ENCODE measurements at places on chromosomes 7 and 10.

- no peak for DNase-seq
These were observed 20.5 kb downstream of the NOM1 start for GRCh38 chr7:156969972-156970420.

DNA sequence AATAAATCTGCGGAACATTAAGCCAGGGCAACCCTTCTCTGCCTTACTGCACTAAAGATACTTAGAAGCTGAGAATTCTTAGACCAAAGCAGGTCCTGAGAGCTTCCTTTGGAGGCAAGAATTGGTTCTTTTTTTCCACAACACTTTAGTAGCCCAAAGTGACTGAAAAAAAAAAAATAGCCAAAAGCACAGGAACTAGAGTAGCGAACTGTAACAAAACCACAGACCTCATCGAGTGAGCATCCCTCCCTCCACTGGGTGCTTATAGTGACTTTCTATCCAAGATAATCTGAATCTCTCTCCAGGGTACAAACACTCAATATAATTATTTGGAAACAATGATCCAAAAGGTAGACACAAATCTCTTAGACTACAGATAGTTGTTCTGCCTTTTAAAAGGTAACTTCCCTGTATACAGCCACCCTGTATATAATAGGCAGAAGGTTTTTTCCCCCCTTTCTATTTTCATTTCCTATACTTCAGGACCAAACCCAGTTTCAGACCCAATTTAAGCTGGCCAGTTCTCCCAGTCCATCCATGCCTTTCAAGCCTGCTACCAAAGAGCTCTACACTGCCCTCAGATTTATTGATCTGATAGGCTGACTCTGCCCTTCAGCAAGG lies 31.6 kb upstream of the KCNIP2 start:
- no peak for DNase-seq

DNA sequence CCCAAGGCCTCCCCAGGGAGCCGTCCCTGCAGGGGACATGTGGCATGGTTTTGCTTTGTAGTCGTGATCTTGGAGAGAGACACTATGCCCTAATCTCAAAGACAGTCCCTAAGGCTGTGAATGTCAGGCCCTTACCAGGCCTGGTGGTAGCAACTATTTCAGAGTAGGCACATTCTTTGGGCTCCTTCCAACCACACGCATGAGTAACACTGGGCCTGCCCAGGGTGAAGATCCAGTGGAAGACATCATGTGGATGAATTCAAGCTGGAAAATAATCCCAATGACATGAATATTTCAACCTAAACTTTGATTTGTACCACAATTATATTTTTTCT lies 39.5 kb upstream of the INSIG1 start:
- no peak for DNase-seq

DNA sequence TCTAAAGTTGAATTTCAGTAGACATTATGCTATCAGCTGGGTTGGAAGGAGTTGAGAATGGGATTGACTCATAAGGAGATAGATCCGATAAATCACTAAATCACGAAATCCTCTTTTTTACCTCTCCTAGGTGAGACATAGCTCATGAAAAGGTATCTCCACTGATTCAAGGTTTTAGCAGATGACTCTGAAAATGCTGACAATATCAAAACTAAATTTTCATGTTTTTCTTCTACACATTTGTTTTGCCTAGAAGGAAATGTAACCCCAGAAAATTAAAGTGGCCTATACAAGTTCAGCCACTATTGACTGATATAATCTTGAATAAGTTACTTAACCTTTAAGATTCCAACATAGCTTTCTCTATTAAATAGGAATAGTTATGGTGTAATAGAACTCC lies 82.2 kb upstream of the VWDE start:
- DNase-seq = no peak

DNA sequence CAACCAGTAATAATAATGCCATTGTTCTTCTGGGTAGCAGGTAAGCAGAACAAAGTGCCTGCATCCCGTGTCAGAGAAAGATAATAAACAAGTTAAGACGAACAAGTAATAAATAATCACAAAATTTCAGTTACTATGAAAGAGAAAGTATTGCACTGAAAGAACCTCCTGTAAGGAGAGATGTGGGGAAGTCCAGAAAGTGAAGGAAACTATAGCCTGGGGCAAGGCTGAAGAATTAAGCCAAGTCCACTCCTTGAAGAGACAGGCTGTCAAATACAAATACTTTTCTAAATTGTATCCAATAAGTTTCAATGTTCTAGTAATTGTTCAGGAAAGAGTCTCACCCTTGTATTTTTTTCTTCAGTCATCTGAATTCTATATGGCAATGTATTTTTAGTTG lies 611.4 kb downstream of the MAGI2 start:
- DNase-seq = no peak

DNA sequence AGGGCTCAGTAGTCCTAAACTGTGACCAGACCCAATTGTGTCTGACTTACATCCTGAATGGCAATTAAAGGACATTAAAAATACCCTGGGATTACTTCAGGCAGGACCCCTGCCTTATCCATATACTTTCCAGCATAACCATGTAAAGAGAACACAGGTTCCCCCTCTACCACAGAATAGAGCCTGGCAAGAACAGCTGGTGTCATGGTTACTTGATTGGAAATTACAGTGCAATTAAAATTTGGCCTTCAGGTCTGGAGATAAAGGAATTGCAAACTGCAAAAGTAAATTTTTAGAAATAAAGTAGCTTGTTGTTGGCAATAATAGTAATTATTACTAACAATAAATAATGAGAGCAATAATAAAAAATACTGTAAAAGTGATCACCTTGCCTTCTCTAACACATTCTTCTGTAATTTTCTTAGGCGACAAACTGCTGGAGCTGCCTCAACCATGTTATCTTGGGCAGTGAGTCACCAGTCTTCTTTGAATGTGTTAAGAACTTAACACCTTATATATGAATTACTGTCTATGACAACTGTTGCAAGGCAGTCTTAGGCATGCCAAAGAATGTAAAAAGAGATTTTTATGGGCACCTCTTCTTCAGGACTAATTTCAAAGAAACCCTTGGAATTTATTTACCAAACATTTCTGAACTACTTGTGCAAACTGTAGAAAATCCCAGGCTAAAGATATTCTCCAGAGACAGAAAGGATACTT lies 53.7 kb downstream of the HIBADH start:
- DNase-seq = no peak

GRCh38 chr10:117519879-117520278 lies 22.7 kb upstream of the EMX2 start:
- DNase-seq = no peak

- DNase-seq = no peak
These were observed 203.7 kb downstream of the TRIL start for GRCh38 chr7:28754447-28754846.

DNA sequence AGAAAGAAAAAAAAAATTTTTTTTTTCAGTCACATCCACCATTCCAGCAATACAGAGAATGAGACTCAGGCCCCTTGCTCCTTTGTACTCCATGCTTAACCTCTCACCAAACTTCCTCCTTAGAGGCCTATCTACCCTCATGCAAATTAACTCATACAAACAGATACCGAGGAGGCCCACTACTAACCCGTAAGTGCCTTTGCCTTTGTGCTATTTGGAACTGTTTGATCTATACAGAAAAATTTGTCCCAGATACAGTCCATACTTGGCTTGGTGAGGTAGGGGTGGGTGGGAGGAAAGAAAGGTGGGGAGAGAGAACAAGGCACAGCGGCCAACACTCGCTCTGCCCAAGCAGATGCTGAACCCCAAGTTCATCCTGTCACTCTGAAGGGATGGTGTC lies 87.8 kb upstream of the DUSP5 start:
- DNase-seq = no peak

DNA sequence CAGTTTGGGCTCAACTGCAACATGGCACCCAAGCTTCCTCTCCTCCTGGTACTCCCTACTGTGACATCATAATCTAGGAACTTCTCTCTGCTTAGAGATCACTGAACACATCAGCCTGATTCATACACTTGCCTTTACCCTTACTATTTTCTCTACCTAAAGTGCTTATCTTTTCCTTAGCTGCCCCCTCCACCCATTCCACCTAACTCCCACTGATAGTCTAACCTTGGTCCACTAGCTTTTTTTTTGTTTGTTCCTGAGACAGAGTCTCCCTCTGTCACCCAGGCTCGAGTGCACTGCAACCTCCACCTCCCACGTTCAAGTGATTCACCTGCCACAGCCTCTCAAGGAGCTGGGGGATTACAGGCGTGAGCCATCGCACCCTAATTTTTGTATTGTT lies 15.9 kb downstream of the CUL2 start:
- no peak for DNase-seq

DNA sequence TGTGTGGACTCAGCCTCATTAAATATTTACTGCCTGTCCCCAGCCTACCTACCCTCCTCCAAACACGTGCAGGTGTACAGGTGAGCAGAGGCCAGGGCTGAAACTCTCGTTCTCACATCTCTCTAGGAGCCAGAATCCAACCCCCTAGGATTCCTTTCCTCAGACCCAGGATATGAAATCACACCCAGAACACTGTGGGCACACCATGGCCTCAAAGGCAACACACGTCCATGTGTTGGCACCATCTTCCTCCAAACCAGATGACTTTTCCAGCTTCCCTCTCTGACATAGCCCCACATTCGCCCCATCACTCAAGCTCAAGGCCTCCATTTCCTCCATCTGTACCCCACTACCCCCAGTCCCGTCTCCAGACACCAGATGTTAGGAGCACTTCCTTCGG lies 51.8 kb upstream of the DUSP5 start:
- no peak for DNase-seq

GRCh38 chr7:77897004-77897547 lies 98.5 kb downstream of the PHTF2 start:
- DNase-seq = no peak

DNA sequence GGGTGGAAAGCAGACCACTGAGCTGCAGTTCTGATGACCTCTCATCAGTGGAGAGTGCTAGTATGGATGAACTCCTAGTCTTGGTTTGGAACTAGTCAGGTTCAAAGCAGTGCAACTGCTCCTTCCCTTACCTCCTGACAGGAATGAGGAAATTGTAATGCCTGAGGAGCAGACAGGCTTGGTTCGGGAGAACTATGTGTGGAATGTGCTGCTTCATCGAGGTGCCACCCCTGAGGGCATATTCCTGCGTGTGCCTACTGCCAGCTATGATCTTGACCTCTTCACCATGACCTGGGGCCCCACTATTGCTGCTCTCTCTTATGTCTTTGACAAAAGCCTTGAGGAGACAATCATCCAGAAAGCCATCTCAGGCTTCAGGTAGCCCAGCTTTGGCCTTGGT lies 27.4 kb upstream of the NFKB2 start:
- no peak for DNase-seq

DNA sequence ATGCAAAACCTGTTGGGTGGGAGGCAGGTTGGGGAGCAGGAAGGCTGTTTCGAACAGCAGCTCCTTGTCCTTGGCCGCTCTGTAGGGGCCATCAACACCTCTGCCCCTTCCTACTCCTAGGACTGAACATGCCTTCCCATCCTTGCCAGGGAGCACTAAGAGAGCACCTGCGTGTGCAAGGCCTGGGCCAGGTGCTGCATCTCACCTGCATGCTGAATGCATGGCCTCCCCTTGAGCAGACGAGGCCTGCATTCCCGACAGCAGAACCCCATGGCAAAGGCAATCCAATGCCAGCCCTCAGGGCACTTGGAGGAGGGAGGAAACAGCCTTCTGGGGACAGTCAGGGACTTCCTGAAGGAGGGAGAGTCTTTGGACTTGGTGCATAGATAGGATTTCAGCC lies 11.0 kb downstream of the VSIR start:
- DNase-seq = no peak

DNA sequence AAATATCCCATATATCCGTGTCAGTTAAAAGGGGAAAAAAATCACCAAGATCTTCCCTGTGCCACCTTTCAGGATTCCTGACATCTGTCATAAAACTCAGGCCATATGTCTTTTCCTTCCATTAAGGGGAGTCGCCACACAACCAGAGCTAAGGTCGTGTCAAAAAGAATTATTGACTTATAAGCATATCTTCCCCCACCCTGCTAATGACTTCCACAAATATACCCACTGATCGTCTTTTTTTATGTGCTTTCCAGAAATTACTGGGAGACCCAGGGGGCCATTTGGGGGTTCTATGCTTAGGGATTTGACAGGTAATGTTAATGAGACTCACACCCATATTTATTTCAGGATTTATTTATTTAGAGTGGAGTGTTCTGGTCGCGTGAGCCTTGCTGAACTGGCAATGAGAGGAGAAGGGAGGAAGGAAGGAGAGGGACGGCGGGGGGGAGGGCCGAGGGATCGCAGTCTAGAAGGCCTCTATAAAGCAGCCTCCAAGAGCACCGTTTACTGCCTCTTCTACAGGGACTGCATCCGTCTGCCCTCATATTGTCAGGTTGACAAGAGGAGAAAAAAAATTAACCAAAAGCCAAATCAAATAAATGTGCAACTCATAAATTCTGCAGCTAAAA lies 135.7 kb upstream of the MGMT start:
- no peak for DNase-seq

DNA sequence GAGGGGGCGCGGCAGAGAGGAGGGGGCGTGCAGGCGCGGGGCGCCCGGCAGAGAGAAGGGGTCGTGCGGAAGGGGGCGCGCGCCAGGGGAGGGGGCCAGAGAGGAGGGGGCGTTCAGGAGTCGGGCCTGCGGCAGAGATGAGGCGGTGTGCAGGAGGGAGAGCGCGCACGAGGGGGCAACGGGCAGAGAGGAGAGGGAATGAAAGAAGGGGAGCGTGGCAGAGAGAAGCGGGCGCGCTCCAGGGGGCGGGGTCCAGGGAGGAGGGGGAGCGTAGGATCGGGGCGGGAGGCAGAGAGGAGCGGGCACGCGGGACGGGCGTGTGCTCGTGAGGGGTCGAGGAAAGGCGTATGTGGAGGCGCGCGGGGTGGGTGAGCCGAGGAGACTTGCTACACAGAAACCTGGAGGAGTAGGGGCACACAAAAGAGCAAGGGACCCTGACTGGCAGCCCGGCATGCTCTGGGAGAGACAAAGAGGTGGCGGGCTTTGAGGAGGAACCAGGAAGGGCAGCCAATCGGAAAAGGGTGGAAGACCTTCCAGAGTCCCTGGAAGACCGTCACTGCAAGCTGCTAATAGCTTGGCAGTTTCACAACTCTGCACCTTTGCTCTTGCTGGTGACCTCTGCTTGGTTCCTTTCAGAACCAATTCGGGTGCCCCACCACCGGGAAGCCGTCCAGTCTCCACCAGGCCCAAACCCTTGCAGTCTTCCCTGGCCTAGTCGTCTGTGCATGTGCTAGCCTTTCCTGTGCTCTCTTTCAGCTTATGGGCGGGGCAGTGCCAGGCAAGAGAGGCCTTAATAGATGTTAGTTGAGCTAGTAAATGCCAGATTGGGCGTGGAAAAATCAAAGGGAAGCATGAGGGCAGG lies 639 bp downstream of the DYDC2 start:
- DNase-seq = no peak

DNA sequence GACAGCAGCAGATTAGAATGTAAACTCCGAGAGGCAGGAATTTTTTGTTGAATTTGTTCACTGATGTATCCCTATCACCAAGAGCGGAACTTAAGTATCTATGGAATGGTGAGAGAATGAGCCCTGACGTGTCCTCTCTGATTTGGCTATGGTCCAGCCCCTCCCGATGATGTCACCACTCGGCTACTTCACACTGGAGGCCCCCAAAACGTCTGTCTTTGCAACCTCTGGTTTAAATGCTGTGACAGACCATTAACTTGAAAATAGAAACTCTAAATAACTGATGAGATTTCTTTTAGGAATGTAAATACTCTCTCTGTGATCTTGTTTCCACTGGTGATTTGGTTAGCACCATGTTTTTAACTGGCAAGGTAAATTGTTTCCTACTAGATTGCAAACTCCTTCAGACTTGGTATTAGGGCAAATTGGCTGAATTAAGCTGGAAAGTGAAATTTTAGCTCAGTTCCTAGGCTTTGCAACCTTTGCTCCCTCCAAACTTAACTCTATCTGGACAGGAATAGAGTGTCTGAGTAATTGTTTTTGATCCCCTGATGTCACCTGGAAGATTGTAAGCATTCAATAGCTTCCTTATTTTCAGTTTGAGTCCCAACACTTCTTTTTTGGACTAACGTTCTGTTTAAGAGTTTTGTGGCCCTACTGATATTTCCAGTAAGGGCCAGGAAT lies 19.1 kb downstream of the SLC16A12 start:
- no peak for DNase-seq

Data from cortex of kidney (tissue), 1 donor.